HT-29 (cell line): ENCODE measurements at places on chromosomes 6 and 20. TPM values are rescaled to one million over a fixed set of nuclear protein-coding genes. Genes with fewer than 3 reads are reported as not detected.

GRCh38 chr20:16708602-16709001 is 21.2 kb upstream of the SNRPB2 start:
- no peak for DNase-seq

DNA sequence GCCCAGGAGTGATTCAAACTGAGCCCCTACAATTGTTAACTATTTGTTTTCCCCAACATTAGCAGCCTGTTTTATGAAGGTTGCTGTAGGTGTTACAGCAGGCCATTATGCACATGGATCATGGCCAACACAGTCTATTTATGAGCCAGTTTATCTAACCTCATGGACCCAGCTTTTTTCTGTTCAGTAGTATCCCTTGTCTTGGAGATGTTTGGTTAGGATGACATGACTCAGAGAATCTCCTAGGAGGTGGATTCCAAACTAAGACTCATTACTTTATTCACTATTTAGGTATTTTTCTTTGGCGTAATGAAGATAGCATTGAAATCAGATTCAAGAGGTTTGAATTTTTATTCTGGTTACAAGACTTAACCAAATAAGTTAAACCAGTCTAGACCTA is 62.8 kb upstream of the TFB1M start:
- DNase-seq = no peak

DNA sequence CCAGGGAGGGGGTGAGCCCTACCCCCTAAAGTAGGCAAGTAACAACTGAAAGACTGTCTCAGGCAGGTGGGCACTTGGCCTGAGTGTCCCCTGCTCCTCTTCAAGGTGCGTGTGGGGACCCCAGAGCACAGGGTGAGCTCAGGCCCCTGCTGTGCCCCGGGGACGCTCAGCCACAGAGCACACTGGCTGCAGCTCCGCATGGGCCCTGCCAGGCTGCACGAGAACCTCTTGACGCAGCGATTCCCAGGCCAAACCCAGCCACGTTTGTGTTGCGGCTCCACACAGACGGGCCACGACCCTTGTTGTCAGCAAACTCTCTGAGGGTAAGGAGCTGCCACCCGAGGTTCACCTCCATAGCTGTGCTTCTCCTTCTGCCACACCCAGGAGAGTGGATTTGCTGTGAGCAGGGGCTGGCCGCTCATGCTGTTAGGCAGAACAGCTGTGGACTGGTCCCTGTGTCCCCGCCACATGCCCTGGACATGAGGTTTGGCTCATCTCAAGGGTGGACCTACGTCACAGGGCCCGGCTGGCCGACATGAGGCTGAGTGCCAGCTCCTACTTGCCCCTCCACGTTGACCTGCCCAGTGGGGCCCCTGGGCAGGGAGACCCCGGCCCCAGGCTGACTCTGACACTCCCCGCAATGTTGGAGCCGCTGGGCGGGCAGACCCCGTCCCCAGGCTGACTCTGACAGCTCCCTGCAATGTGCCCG is 29.7 kb upstream of the GATA5 start:
- no peak for DNase-seq

- DNase-seq = no peak
Measured at GRCh38 chr6:65633501-65633900, 73.5 kb downstream of the EYS start.

Gene GGT7
- 2.0 and 2.4 TPM in 2 replicates for total RNA-seq

DNA sequence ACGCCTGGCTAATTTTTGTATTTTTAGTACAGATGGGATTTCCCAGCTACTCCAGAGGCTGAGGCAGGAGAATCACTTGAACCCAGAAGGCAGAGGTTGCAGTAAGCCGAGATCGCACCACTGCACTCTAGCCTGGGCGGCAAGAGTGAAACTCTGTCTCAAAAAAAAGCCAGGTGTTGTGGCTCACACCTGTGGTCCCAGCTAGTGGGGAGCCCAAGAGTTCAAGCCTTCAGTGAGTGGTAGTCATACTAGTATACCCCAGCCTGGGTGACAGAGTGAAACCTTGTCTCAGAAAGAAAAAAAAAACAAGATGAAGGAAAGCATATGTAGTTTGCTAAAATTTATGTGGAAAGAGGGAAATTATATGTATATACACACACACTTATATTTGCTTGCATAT is 20.0 kb upstream of the POU5F1 start:
- DNase-seq = no peak

DNA sequence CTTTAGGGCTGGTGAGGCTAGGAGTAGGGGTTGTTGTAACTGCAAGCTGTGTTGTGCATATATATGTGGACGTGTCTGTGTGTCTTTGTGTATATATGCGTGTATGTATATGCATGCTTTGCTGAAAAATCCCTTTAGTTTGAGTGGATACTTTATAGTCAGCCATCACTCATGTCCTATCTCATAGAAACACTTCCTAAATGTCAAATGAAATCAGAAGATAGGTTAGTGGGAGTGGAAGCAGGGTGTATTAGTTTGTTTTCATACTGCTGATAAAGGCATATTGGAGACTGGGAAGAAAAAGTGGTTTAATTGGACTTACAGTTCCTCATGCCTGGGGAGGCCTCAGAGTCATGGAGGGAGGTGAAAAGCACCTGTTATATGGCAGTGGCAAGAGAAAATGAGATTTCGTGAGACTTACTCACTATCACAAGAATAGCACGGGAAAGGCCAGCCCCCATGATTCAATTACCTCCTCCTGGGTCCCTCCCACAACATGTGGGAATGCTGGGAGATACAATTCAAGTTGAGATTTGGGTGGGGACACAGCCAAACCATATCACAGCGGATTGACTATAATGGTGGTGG is 131.1 kb downstream of the JARID2 start:
- no peak for DNase-seq

DNA sequence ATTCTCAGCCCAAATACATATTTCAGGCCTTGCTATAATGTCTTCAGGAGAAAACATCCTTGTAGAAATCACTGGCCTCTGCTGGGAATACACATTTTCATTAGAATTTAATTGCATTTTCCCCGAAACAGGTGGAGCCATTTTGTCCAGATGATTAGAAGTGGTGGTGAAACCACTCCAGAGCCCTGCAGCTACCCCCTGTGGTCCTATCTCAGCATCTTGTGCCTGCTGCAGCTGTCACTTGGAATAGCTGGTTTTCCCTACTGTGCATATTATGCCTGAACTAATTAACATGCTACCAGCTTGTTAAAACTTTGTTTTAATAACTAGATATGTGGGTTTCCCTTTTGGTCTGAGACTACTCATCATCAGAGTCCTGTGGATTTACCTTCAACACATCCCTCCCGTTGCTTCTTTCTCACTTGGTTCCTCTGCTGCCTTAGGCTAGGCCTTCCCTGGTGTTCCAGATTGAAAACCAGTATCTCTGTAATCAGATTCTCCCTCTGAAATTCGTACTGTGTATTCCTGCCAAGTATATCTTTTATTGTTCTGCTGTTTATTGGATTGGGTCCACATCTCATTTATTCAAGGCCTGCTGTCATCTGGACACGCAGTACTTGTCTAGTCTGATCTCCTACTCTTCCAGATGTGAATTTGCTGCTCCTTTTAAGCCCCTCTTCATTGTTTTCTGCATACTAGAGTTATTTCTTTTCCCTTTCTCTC is 15.2 kb downstream of the DNAH8 start:
- no peak for DNase-seq

Gene TMEM74B
- total RNA-seq = 8.8 and 8.9 TPM in 2 replicates

DNA sequence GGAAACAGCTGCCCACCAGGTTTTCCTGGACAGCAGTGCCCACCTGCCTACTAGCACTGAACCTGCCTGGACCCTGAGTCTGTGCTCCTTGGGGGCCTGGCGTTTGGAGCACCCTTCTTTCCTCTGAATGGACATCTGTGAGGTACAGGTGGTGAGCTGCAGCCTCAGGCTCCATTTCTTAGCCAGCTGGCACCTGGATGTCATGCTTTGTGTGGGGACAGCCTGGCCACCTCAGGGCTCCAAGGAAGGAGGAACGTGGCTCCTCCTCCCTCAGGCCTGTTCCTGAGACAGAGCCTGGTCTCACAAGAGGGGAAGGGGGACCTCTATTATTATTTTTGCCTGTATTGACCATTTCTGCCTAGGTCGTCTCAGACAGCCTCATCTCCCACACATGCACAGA is 8.1 kb downstream of the TMEM151B start:
- DNase-seq = no peak

- no peak for DNase-seq
Measured at GRCh38 chr6:157864185-157864761, 41.2 kb downstream of the SNX9 start.

- no peak for DNase-seq
Measured at GRCh38 chr6:105270511-105270910, 90.7 kb upstream of the POPDC3 start.

DNA sequence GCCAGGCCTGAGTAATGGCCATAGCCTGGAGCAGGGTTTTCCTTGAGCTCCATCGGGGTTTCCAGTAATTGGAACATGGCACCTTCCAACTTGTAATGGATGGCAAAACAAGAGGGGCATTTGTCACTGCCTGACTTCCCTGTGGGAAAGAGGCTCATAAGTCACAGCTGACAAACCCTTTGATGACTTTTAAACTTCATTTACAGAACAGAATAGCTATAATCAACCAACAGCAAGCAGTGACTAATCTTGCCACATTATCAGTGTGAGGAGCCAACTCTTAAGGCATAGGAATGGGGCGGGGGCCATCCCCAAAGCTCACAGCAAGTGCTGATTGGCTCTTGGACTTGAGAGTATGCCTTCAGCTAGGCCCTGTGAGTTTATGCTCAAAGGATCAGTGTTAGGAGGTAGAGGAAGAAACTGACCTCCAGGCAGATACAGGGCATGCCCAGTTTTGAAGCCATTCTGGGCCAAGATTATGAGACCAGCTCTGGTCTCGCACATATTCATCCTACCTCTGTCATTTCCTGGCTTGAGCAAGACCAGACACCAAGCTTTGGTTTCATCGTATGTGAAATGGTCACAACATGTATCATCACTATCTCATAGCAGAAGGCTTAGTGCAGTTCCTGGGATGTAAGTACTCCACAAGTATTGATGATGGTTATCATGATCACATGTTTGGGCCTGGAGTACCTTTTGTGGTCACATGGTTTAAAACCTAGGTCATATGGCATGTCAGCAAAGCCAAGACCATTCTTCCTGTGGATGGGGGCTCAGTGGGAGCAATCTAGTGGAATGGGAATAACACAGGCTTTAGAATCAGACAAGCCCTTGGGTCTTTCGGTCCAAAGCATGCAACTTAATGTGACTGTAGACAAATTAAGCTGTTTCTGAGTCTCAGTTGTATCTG is 49.2 kb downstream of the EIF2S2 start:
- DNase-seq = no peak

DNA sequence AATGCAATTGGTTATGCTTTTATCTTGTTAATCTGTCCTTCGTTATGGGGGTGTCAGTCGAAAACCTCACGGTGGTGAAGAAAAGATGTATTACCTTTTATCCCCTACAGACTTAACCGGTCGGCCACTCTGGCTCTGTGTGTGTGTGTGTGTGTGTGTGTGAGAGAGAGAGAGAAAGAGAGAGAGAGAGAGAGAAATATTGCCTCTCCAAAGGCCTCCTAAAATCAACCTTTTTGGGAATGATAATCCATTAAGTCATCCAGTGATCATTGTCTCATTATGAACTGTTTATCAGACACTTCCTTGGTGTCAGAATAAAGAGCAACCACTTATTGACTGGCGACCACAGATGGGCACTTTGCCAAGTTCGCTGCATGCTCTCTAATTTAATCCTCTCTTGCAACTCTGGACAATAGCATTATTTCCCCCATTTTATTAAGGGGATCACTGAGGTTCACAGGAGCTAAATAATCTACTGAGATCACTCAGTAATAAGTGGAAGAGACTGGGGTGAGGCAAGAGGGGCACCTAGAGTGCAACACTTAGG is 30.7 kb downstream of the SLC35D3 start:
- no peak for DNase-seq

DNA sequence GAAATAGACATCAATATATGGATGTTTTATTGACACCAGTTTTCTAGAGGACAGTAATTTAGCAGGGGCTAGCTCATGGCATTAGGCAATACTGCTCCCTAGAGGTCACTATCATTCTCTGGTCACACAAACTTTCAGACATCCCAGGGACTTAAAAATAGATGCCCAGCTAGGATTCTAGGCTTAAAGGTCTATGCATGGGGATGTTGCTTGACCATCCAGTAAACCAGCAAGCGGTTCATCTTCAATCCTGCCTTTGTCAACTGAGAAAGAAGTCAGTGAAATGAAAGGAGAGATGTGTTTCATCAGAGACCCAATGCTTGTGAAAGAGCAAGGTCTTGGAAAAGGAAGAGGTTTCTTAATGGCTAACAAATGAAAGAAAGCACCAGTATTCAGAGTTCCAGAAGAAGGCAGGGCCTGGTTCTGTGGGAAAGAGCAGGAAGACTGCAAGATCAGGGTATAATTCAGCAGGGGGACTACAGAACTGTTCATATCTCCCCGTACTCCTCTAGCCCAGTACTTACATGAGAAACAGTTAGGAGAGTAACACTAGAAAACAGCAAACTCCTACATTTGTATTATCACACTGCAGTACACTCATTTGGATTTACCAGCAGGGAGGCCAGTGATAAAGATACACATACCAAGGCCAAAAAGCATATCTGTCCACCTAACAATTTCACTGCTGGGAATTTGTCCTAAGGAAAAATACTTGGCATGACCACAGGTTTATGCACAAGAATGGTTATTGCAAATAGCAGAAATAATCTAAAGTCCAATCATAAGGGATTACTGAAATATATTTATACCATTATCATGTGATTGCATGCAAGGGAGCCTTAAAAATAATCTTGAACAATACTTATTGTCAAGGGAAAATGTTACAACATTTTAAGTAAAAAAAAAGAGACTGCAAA is 151.4 kb upstream of the LAMA2 start:
- peak; percentile 73 for DNase-seq

DNA sequence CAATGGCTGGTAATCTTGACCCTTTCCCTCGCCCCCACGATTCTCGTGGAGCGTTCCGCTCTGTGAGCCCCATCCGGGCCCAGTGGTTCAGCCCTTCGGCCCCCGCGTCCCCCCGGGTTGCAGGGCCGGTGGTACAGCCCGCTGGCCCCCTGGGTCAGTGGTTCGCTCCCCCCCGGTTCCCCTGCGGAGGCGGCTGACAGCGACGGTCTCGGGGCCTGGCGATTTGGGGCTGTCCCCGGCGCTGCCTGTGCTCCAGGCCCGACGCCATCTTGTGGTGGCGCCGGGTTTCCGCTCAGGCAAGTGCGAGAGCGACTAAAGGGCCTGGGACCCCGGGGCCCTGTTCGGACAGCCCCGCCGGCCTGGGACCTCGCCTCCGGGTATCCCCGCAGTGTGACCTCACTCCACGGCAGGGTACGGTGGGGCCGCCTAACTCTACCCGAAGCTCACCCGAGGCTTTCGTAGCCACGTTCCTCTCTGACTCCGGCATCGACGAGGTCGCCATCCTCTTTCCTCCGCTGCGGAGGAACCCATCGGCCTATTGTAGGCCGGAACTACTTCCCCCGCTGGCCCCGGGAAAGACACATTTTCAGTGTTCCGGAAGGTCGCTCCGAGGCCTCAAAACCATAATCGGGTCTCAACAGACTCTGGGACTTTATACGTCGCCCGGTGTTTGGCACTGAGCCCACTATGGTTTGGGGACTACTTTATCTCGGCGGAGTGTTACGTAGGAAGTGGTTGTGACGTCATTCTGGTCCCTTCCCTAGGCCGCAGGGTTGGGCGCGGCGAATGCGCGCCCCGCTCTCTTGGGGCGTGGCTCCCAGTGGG is at the start of gene ZNF335:
Gene ZNF335, minus strand, starts transcription at position 529 of the 825 bp plus-strand sequence. CDS start 793 bp downstream, outside the sequence.
- DNase-seq = peak; percentile 99

Gene ZBTB9
- 4.7 and 11.2 TPM in 2 replicates for total RNA-seq

Gene GTSF1L
- total RNA-seq = not detected in 2 replicates

Gene E2F1
- total RNA-seq = 86.2 and 98.9 TPM in 2 replicates
